ENCODE measurements at places on chromosomes 7 and 10. TPM values are rescaled to one million over a fixed set of nuclear protein-coding genes. Genes with fewer than 3 reads are reported as not detected.

The MMRN2 gene
- total RNA-seq: 16.4 TPM

The GTF2IRD1 gene
- total RNA-seq: 40.5 TPM

DNA sequence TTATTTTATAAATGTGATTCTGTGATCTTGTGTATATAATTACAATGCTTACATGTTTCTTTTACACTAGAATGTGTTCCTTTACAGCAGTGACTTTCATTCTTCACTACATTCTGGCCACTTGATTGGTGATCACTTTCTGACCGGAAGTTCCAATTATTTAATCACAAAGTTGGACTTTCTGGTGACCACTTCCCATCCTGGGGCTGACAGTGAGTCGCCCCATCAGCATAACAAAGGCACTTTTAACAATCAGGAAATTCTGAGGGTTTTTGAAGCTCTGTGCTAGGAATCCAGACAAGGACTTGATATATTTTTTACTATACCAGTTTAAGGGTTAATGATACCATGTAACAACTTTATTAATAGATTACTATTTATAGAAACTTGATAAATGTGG lies 282.3 kb upstream of the KAT6B start:
- H3K36me3 ChIP-seq: no peaks in the 10 kb centered on the region
- H3K4me3 ChIP-seq: no peak overlapping the region
- H3K27ac ChIP-seq: no peak overlapping the region
- peaks cover 8% of the 10 kb centered on the region for H3K4me1 ChIP-seq

DNA sequence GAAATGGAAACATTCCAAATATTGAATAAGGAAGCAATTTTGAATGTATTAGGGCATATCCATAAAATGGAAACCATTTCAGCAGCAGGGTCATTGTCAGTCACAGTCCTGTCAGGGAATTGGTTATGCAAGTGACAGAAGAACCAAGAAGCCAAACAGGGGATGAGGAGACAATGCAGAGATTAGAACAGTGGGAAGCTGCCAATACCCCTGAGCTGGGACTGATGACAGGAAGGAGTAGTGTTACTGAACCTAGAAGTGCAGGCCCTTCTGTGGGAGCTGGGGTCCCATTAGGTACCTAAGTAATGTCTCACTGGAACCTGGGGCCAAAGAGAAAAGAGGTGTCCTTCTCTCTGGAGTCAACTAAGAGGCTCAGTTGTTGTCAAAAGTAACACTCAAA lies 37.6 kb upstream of the NPSR1 start:
- H3K27me3 ChIP-seq: no peaks in the 10 kb centered on the region
- H3K4me1 ChIP-seq: no peaks in the 10 kb centered on the region
- DNase-seq: no peak
- H3K4me3 ChIP-seq: no peak overlapping the region

DNA sequence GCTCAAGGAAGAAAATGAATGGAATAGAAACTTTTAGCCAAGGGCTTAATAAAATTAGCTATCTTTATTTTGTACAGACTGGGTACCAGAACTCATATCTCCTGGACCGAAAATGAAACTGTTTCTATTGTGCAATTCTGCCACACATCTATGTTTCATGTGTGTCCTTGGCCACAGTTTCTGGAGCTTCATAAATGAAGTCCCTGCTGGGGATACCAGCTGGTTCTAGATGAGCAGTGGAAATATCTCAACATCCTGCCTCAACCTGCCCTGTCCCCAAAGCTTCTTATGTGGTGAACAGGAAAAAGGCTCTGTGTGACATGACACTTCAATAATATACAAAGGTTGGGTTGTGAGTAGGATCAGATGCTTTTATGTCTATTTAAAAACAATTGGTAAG lies 310.1 kb upstream of the SORCS1 start:
- no peaks in the 10 kb centered on the region for H3K4me1 ChIP-seq
- no peaks in the 10 kb centered on the region for H3K36me3 ChIP-seq
- no peak overlapping the region for H3K27ac ChIP-seq
- no peak for DNase-seq
- no peaks in the 10 kb centered on the region for H3K27me3 ChIP-seq
- H3K4me3 ChIP-seq: no peak overlapping the region
